NCI-H460 (cell line): ENCODE measurements at places on chromosomes 16 and 17. TPM values are rescaled to one million over a fixed set of nuclear protein-coding genes. Genes with fewer than 3 reads are reported as not detected.

IGSF6 gene
- not detected in 2 replicates for total RNA-seq

DNA sequence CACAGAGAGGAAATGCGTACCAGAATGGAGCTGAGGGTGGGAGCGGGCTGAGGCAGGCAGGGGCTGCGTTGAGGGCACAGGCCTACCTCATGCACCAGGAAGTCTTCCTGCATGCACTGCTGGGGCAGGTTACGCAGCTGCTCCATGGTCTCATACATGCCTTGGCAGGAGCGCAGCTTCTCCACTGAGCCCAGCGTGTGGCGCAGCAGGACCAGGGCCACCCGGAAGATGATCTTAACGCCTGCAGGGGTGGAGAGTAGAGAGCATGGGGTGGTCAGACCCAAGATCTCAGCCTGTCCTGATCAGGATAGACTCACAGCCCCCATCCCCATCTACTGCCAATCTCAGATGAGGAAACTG lies 3.4 kb upstream of the CD2BP2 start:
- DNase-seq: no peak

DNA sequence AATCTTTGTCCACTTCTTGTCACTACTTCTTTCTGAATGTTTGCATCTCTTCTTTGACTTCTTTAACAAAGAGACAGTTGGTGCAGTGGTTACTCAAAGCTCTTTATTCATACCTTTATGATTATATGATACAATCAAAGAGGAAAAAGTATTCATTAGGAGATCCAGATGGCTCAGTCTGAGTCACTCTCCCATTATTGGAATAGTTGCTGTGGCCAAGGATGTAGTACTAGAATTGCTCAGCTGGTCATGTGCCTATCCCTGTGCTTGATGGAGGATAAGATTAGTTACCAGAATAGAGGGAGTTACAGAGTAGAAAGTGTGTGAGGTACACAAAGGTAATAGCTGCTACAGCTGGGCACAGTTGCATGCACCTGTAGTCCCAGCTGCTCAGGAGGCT lies 18.3 kb downstream of the BCAS3 start:
- no peak for DNase-seq

KCTD2 gene
- total RNA-seq: 22.9 and 28.0 TPM in 2 replicates

DNA sequence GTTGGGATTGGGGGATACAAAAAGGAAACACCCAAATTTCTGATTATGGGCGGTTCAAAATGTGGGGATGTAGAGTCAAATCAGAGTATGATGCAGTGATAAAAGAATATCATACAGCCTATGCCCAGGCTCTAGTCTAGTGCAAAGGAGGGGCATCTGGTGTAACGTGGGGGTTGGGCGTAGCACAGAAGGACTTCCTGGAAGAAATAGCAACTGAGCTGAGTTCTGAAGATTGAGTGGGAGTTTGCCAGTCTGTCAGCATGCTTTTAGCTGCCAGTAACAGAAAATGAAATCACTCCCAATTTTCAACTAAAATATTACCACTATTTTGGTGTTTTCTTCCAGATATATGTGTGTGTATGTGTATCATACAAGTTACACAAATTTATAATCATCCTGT lies 196.9 kb downstream of the SPECC1 start:
- DNase-seq: no peak

GRCh38 chr17:603406-604114 lies 111.1 kb downstream of the VPS53 start:
- DNase-seq: no peak

DNA sequence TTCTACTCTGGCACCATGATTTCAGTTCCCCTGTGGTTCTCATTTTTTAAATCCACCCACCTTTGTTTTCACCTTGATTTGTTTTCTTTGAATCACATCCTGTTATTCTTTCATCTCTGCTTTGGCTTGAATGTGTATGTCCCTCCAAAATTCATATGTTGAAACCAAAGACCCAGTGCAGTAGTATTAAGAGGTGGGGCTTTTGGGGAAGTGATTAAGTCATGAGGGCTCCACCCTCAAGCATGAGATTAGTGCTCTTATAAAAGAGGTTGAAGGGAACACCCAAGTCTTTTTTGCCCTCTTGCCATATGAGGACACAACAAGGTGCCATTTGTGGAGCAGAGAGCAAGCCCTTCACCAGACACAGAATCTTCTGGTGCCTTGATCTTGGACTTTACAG lies 382.3 kb downstream of the SLC39A11 start:
- no peak for DNase-seq

GRCh38 chr17:5745111-5745813 lies 161.0 kb upstream of the NLRP1 start:
- DNase-seq: no peak
